ENCODE measurements at places on chromosomes 6 and 20.
A peak's percentile ranks its signal among the peaks of the same experiment; 100 is the strongest.

GRCh38 chr6:123785039-123785438 lies 18.6 kb upstream of the NKAIN2 start:
- no peak for DNase-seq

DNA sequence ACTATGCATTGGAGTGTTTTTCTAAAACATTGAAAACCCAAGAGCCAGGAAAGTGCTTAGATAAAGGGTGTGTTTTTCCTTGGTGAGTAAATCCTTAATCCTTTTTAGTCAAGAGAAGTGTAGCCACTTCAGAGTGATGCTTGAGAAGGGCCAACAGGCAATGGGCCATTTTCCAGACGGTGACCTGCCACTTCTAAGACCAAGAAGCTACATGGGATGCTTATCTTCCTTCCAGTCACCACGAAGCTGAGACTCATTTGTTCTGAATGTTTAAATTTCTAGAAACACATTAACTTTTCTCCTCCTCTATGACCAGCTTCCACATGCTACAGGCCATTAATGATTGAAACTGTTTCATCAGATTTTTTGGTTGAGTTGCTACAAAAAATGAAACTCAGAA lies 34.4 kb upstream of the NHSL1 start:
- DNase-seq: peak; percentile 56

DNA sequence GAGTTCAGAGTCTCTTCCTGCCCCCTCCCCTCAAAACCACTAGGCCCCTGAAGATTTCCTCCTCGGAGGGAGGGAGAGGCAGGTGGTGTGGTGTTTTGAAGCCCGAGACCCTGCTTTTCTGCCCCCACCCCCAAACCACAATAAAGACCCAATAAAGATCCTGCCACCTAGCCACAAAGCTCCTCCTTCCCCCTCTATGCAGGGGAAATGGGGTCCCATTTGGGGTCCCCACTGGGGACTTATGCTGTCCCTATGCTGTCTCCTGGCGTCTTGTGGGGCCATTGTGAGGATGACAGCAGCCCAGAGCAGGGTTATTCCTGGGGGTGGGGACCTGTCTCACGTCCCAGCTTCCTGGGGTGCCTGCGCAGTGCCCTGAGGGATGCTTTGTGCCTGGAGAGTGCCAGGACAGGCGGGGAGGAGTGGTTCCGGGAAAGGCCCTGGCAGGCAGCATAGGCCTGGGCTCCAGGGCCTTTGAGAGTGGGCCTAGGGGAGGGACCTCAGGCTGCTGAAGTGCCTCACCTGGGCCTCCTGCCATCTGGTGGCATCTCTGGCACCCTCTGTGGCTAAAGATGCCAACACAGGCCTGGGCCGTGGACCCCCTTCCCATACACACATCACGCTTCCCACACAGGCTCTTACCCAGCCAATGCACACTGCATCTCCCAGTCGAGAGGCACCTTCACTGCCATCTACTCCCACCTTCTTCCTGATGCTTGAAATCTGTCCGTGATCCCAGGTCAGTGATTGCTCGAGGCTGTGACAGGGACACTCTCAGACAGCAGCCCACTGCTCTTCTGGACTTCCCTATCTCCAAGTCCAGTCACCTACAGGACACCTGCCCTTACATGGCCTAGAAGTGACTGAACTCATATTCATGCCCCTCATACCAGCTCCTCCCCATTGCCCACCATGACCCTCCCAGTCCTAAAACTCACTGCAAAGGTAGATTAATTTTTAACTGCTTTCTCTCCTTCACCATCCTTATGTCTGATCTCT lies 7.9 kb upstream of the ARMC12 start:
- peak; percentile 82 for DNase-seq

GRCh38 chr6:20243288-20243687 lies 31.0 kb upstream of the MBOAT1 start:
- no peak for DNase-seq

GRCh38 chr6:73418081-73418741 lies 23.6 kb downstream of the DDX43 start:
- DNase-seq: no peak

- DNase-seq: no peak
Observed at GRCh38 chr6:160765412-160765811, 63.4 kb downstream of the PLG start.
